ENCODE measurements at places on chromosomes 1 and 21.

- DNase-seq: no peak
These were observed 11.0 kb downstream of the YIPF1 start for GRCh38 chr1:53878492-53879105.

DNA sequence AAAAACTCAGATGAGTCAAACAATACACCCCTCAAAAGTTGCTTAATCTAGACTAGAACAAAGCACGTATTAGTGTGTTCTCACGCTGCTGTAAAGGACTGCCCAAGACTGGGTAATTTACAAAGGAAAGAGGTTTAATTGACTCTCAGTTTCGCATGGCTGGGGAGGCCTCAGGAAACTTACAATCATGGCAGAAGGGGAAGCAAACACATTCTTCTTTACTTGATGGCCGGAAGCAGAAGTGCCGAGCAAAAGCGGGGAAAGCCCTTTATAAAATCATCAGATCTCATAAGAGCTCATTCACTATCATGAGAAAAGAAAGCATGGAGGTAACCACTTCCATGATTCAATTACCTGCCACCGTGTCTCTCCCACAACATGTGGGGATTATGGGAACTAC, 10.1 kb downstream of the JAM2 start:
- DNase-seq: no peak

DNA sequence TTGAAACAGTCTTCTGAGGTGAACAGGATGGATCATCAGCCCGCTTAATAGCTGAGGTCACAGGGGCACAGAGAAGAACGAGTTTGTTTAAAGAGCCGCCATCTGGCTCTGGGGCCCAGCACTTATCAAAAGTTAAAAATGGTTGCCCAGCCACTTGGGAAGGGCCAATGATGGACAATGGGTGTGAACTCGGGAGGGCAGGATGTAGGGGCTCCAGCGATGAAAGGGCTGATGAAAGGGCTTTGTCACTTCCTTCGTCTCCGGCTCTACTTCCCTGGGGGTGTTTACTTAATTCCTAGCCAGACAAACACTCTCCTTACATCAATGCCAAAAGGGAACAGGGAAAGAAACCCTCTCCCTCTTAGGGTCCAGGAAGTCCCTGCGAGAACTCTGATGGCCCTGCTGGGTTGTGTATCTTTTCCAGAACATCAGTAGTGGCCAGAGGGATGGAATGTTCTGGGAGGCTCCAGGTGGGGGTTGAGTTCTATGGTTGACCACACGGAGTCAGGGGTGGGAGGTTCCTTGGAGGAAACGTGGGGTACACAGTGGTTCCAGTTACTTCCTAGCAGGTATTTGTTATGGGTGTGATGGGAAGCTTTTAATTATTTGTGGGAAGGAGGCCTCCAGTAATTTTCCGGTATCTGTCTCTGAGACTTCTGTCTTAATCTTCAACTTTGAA, 9.0 kb upstream of the ABCG1 start:
- no peak for DNase-seq

- no peak for DNase-seq
These were observed 1.2 kb downstream of the KRTAP10-4 start for GRCh38 chr21:44574457-44575306.

GRCh38 chr1:32066489-32066873, 6.3 kb upstream of the TMEM39B start:
- no peak for DNase-seq

DNA sequence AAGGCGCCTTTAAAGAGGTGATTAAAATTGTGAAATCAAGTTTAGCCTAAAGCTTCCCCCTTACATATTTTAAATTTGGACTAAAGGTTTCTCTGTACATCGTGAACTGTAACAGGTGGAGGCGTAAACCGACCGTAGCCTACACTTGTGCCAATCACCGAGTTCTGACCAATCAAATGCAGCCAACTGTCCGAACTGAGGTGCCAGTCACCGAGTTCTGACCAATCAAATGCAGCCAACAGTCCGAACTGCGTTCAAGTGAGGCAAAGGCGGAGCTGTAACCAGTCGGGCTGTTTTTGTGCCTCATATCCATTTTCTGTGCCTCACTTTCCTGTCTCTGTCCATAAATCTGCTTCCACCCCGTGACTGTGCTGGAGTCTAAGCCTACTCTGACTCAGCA, 7.4 kb downstream of the TFF1 start:
- no peak for DNase-seq

DNA sequence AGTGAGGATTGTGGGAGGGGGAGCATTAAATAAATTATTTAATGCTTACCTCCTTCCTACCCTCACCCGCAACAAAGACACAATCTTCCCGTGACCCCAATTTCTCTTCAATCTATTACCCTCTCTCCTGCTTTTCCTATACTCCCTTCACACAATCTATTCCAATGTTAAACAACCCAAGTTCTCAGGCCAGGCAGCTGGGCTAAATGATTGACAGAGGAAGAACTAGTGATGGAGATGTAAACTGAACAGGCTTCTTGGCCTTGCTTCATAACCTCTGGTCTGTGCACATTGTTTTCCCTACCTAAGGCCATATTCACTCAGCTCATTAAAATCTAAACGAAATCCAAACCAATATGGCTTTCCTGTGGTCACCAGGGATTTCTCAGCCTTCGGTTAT, 3.9 kb upstream of the RCC1 start:
- no peak for DNase-seq

DNA sequence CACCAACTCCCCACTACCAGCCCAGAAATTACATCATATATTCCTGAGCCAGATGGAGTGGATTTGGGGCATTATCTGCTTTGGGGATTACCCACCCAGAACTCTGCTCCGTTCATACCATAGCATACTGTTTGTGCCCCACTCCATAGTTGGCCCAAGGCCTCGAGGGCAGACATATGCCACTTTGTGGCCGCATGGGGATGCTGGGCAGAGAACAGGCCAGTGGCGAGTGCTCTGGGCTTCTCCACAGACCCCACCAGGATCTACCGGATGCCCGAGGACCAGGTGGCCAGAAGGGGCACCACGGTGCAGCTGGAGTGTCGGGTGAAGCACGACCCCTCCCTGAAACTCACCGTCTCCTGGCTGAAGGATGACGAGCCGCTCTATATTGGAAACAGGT, 68.0 kb upstream of the CNTN2 start:
- no peak for DNase-seq

- no peak for DNase-seq
These were observed 133.6 kb downstream of the SYF2 start for GRCh38 chr1:25098717-25099116.

DNA sequence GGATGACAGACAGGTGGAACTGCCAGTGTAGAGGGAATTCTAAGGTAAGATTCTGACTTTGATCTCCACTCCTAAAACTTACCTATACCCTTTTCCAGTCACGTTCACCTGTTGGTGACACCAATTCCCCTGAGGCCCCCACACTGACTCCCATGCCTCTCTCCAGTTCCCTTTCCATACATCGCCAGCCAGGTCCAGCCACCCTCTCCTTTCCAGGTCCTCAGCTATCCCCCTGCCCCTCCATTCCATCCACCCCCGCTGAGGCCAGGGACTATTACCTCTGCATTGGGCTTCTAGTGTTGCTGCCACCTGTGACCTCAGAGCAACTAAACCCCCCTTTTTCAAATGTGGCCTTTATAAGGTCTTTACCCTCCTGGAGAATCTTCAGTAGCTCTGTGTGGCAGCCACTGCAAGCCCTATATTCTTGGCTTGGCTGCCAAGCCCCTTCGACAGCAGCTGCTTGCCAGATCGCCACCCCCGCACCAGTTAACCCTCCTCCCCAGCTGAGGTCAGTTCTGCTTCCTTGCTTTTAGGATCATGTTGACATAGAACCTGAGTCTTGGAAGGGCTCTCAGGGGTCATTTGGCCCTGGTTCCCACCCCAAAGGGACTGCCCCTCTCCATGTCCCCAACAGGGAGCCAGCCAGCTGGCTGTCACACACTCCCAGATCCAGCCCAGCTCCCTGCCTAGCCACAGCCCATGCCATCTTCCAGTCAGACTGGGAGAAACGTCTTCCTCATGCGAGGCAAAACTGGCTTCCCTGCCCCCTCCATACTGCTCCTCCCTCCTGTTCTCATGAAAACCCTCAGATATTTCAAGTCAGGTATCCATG, 14.7 kb downstream of the CSF1 start:
- no peak for DNase-seq

GRCh38 chr1:43957407-43958040, 10.8 kb downstream of the IPO13 start:
- DNase-seq: no peak

- no peak for DNase-seq
These were observed 228.4 kb upstream of the POU3F1 start for GRCh38 chr1:38274974-38275373.

GRCh38 chr1:22876359-22877111, 96.1 kb downstream of the LACTBL1 start:
- DNase-seq: no peak

DNA sequence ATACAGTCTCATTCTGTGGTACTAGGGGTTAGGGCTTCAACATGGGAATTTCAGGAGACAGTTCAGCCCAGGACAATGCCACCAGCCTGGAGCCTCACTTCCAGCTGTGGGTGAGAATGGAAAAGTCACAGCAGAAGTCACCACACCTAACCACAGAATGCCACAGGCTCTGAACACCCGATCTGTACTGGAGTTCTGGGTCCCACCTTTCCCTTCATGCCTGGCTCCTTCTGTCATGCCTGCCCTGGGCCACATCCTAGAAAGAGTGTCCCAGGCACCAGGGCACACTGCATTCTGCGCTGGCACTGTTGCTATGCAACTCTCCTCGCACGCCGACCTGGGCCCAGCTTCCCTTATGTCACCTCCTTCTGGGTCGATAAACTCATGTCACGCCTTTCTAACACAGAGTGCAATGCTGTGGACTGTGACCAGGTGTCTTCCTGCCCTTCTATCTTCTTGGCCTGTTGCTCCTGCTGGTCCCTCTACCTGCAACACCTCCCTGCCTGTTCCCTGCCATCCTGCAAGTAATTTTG, 21.2 kb downstream of the RCSD1 start:
- no peak for DNase-seq

- DNase-seq: no peak
These were observed 106.0 kb upstream of the FAM78B start for GRCh38 chr1:166272851-166273250.

GRCh38 chr1:65467536-65467935, 47.1 kb downstream of the LEPR start:
- no peak for DNase-seq

DNA sequence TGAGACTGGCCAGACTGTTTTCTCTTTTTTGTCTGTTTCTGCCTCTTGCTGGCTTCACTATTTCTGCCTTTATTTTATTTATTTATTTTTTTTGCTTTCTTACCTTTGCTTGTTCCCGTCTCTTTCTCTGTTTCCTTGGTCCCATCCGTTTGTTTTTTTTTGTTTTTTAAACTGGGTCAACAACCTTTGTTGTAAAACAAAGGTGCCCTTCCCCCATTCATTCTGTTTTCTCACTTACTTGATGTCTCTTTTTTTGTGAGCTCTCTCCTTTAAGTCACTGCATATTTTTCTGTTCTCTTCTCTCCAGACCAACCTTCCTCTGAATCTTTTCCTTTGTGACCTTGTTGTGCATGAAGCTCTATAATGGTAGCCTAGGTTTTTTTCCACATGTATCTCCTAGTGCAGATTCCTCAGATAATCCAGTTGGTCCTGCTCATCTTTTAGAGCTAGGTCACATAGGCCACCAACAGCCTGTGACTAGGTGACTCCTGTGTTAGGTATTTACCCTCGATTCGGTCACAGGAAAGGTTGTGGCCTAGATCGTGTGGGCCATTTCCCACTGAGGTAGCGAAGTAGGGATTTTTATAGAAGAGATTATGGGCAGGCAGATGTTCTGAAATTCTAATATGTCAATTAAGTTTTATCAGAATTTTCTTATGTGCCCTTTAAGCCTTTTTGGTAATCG, 15.9 kb downstream of the GNAI3 start:
- no peak for DNase-seq

GRCh38 chr1:217067642-217068041, 344.4 kb upstream of the ESRRG start:
- no peak for DNase-seq

GRCh38 chr1:212452323-212453155, 19.8 kb downstream of the NENF start:
- DNase-seq: no peak

DNA sequence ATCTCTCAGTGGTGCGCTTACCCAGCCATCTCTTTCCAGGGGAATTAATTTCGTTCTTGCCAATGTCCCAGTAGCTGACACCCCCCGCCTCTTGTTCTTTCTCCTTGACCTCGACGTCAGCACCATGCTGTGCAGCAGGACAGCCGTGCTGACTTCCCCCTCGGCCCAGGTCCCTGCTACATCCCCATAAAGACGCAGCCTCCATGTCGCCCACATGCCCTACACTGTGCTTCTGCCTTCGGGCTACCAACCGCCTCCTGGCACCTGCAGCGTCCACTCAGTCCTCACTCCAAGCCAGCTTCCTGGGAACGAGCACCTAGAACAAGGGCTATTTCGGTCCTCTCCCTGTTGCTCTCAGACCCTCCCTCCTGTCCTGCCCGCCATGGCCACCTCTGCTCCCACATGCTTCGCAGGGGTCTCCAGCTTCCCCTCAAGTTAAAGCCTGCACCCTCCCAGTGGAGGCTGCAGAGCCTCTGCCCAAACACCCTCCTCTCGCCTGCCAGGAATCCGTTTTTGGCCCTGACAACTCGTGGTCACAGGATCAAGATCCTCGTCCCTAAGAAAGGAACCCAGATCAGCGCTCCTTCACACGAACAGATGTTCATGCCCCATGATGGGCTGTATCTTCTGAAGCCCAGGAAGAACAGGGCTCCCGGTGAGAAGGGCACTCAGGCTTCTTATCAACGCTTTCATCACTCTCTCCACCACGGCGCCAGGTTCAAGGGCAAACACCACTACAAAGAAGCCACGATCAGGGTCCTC, 109.7 kb downstream of the NPHP4 start:
- DNase-seq: no peak

- no peak for DNase-seq
These were observed 273.0 kb upstream of the DAB1 start for GRCh38 chr1:57696904-57697303.

DNA sequence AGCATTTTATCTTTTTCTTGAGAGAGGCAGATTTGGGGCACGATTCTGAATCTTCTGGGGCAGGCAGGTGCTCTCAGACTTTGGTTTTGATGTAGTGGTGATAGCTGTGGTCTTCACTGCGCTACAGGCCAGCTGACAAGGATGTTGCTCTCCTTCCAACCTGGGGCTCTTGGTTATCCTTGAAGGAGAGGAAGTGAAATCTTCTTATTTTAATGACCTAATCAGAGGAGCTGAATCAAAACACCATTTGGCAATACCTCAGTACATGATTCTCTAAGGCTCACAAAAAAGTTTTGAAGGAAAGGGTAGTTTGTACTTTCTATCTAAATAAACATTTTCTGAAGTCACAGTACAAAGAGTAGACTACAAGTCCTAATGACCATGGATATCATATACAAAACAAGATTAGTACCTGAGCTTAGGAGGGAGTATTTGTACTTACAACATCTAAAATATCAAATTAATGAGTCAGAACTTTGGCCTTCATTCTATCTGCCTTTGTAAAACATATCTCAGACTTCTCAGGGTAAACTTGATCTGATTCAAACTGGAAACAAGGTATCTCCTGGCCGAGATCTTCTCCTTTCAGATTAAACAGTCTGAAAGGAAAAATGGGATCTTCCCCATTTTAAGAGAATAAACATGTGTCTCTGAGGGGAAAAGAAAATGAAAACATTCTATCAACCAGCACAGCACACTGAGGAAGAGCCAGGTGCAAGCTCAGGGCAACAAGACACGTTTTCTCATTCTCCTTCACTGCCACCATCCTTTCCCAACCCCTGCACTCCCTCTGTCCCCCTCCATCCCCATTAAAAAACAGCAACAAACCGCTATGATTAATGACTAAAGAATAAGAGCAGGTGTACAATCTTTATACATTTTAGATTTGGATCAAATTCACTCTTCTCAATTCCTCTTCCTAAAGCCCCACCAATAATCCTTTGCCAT, 69.2 kb downstream of the SH3GLB1 start:
- no peak for DNase-seq
